ENCODE measurements at places on chromosomes 2 and 18.

DNA sequence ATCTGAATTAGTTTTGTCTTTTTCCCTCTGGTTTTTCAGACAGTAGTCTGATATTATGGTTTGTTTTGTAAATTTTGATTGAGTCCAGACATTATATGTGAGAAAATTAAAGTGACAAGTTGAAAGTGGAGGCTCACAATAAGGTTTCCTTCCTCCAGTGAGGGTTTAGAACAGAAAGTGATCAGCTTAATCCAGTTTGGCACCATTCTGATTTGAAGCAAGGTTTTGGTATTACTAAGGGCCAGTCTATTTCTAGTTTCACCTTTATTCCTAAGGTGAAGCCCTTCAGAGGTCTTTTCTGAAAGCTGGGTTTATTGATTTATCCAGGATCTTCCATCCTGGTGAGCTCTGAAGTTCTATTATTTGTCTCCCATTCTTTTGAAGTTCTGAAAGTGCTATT, 68.7 kb downstream of the CDC42EP3 start:
- DNase-seq: no peak

- DNase-seq: no peak
These were observed 169.2 kb upstream of the FHL2 start for GRCh38 chr2:105567996-105568494.

DNA sequence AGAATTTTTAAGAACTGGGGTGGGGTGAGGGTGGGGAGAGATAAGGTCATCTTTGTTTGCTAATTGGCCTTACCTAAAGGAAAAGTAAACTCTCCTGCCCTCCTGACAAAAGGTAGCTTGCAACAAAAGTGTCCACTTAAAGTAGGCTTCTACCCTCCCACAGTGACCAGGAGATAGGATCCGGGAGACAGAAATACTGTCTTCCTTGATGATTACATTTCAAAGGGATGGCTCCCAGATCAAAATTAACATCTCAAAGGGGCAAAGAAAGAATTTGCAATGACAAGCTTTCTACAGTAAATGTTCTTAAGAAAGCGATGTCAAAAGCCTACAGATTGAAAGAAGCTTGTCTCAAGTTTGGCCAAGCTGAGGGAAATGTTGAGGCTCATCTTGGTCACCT, 775.3 kb downstream of the CPS1 start:
- no peak for DNase-seq

DNA sequence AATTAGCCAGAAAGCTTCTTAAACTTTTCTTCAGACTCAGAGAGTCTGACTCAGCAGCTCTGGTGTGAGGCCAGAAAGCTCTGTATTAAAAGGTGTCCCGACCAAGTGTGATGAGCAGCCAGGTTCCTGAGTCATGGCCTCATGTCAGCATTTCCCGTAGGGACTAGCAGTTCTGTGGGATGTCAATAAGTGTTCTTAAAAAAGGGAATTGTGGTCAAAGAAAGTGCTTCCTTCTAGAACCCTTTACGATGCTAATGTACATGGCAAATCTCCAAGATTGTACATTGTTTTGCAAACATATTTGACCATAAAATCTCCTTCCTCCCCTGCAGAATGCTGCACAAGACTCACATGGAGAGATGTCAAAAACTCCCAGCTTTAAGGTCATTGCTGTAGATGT, 80.1 kb downstream of the PLA2R1 start:
- DNase-seq: no peak

DNA sequence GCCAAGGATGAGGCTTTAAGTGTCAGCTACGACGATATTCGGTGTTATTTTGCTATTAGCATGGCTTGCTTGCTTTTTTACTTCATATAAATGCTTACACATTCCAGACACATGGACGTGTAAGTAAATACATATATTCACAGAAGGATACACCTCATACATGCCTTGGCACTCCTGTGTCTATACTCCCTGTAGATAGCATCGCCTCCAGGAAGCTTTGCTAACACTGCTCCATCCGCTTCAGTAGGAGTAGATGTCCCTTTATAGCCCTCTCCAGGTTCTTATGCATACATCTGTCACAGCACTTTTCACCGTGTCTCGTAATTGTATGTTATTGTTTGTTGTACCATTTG, 27.5 kb upstream of the KCTD1 start:
- no peak for DNase-seq

- no peak for DNase-seq
These were observed 64.6 kb upstream of the CNGA3 start for GRCh38 chr2:98281607-98282006.

DNA sequence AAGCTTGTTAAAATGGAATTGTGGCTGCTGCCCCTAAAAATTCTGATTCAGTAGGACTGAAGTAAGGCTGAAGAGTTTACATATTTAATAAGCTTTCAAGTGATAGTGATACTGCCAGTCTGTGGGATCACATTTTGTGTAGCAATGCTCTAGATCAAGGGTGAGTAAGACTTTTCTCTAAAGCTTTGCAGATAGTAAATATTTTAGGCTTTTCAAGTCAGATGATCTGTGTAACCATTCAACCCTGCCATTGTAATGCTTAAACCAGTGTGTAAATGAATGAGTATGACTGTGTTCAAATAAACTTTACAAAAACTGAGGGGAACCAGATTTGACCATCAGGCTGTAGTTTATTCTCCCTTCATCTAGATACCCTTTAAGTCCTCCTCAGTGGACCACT, 92.7 kb downstream of the PIK3C3 start:
- DNase-seq: no peak

GRCh38 chr2:126575631-126576030, 80.3 kb upstream of the GYPC start:
- no peak for DNase-seq

- no peak for DNase-seq
These were observed 110.5 kb downstream of the GYPC start for GRCh38 chr2:126766295-126766968.

DNA sequence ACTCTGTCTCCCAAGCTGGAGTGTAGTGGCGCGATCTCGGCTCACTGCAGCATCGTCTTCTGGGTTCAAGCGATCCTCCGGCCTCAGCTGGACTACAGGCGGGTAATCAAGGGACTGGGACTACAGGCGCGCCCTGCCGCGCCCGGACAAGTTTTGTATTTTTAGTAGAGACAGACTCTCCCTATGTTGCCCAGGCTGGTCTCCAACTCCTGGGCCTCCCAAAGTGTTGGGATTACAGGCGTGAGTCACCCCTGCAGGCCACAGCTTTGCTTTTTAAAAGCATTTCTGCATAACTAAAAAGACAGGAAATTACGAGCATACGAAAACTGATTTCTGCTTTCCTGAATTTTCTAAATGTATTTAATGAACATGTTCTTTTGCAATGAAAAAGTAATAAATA, 916 bp upstream of the OSBPL1A start:
- DNase-seq: no peak

DNA sequence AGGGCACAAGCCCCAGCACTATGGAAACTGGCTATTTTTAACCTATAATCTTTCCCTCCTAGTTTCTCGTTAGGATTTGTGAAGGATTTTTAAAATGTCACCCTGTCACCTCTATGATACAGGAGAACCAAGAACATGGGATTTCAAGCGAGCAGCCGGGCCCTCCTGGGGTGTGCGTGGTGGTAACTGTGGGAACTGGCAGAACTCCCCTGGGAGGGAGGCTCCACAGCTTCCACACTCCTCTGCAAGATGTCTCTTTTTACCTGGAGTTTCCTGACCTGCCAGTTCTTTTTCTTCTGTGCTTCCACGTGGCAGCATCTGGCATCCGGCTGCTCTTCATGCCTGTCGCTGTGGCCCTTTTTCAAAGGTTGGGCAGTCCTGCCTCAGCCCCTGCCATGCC, 386.3 kb upstream of the MYT1L start:
- no peak for DNase-seq

DNA sequence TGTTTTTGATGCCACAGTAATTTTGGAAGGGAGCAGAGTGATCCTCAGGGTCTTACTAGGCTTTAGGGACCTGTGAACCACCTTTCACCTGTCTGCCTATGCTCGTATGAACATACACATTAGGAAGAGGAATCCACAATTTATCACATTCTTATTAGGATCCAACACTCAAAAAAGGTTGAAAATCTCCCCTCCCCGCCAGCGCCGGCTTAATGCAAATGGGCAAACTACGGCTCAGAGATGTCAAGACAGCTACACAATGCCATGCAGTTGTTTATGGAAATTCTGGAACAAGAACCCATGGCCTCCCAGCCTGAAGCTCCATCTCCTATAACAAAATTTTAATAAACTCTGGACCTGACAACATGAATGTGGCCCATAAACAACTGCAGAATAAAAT, 375.9 kb upstream of the ACVR2A start:
- no peak for DNase-seq

GRCh38 chr2:9939587-9940485, 11.7 kb upstream of the GRHL1 start:
- DNase-seq: no peak

GRCh38 chr2:112646791-112647689, 1.3 kb downstream of the SLC20A1 start:
- DNase-seq: no peak

- DNase-seq: no peak
These were observed 153.1 kb upstream of the LMAN1 start for GRCh38 chr18:59512025-59512755.

DNA sequence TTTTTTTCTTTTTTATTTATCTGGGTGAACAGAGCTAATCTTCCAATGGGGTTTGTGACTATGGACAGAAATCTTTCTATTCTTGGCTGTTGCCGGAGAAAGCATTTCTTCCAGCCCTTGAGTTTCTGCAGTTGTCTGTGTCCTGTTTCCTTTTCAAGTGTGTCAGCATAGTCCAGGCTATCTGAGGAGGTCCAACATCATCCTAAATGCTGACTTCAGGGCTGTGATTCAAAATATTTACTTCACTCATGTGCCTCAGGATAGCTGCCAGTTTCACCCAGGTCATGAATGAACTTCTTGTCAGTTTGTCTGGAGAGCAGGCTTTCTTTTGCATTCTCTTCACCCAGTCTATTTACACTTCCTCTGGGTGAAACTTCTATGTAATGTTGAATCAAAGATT, 27.9 kb downstream of the ITGAV start:
- no peak for DNase-seq
